ENCODE measurements at places on chromosomes 7 and 10. TPM values are rescaled to one million over a fixed set of nuclear protein-coding genes. Genes with fewer than 3 reads are reported as not detected.
A peak's percentile ranks its signal among the peaks of the same experiment; 100 is the strongest.

DNA sequence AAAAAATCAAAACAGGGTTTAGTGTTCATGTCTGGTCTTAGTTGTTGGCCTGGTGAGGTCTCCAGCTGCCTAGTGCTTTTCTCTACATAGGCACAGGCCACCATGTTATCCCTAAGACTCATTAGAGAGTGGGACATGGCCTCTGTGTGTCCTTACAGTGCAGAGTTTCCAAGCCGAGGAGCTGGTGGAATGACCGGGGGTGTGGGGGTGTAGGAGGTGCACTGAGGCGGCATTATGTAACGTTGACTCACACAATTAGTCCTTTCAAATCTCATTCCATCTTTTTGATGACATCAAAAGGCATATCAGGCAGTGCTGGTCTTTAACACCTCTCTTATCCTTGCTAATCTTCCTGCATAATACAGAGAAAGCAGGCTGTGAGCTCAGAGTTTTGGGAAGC, 71.3 kb downstream of the MTPN start:
- no peak for DNase-seq

The GARIN1A gene
- 1.2 TPM for total RNA-seq

DNA sequence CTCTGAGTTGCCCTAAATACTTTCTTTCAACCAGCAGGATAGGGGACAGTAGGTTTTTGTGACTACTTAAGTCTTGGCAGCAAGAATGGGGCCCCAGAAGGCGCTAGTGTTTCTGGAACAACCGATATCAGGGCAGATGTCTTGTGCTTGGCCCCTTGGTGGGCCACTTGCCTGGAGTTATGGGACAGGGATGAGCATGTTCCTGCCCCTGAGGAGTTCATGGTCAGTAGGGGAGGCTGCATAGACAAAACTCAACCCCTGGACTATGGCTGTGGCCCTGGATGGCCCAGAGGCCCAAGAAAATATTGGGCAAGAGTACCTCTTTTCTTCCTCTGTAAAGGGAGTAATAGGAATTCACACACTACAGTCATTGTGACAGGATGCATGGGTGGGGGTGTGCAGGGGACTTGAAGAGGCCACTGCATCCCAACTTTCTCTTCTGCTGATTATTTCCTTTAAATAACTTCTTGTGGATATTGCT, 57.7 kb upstream of the IGFBP3 start:
- DNase-seq, result no peak

DNA sequence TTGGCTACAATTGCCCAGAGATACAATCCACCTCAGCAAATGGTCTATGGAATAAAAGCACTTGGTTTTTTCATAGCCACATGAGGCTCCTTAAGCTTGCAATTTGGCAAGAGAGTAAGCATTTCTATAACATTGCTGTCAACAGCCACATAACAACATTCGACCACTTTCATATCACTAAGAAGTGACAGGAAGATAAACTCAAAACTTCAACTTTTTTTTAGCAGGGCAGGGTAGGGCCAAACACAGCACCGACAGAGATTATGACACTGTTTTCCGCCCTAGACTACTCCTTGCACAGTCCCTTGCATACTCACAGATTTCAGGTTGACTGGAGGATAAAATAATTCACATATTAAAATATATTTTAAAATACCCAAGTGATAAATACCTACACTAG, 185.4 kb downstream of the JAZF1 start:
- DNase-seq, result no peak

DNA sequence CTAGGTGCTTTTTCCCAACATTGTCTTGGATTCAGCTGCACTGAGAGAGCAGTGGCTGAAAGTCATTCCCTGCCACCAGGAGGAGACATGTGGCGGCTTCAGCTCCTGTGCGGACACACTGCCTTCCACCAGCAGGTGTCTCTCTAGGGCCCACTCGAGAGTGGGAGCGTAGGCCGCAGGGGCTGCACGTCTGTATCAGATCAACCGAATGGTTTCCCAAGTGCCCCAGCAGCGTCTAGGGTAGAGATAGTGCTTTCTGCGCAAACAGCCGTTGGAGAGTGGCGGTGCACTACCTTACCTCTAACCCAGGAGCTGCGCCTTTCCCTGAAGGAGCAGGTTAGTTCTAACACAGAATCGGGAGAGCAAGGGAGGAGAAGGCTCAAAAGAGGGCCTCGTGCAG, 31.7 kb downstream of the PAPOLB start:
- peak; percentile 64 for DNase-seq

GRCh38 chr10:129047600-129047999, 419.4 kb upstream of the MGMT start:
- no peak for DNase-seq

The NCF1 gene
- total RNA-seq, result not detected

DNA sequence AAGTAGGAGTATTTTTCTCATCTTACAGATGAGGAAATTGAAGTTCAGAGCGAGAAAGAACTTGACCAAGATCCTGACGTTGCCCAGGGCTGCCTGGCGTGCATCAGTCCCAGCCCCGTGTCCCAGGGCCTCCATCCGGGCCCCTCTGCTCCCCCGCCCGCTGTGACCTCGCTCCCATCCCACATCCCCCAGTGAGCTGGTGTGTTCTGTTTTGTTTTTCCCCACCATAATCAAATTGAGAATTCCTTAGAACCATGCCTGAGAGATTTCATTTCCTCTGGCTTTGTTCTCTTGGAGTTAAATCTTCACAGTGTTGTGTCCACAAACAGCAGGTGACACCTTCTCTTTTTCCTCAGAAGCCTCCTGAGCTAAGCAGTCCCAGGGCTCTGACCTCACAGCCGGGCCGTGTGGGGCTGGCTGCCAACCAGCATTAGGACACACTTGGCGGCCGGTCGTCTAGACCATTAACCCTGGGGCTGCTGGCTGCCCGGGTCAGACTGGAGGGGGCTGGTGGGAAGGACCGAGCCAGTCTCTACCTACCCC, 44.3 kb downstream of the PFKP start:
- no peak for DNase-seq

The VSTM4 gene
- 0.13 TPM for total RNA-seq

DNA sequence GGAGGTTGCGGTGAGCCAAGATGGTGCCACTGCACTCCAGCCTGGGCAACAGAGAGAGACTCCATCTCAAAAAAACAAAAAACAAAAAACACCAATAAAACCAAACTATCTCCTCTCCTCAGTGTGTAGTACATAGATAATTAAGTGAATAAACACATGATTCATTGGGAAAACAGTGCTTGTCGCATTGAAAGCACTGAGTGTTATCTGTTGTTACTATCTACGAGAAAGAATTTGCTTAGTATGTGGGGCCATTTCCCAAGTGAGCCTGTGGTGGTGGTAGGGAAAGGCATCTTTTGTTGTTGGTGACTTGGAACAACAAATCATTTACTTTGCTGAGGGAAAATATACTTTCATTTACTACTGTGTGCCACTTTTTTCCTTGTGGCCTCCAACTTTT, 42.6 kb downstream of the RSBN1L start:
- DNase-seq, result no peak

DNA sequence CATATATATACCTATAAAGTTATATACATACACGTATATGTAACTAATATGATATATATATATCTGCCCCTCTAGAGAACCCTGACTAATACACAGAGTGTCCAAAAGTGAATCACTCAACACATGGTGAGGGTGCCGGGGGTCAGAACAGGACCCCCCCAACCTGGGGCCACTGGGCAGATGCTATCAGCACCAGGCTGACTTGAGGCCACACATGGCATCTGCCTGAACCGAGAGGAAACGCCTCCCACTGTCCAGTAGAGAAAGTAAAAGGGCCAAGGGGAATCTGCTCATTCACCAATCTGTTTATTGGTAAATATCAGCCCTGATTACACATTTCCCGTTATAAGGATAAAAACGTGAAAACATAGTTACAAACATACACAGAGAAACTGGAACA, 218.3 kb downstream of the PTPRN2 start:
- no peak for DNase-seq

GRCh38 chr10:11175823-11176243, 158.2 kb downstream of the CELF2 start:
- DNase-seq, result no peak

The NME8 gene
- not detected for total RNA-seq

The ALKBH4 gene
- total RNA-seq, result 19.0 TPM

The AGBL3 gene
- 2.5 TPM for total RNA-seq

The ARHGAP19 gene
- total RNA-seq, result 28.9 TPM

DNA sequence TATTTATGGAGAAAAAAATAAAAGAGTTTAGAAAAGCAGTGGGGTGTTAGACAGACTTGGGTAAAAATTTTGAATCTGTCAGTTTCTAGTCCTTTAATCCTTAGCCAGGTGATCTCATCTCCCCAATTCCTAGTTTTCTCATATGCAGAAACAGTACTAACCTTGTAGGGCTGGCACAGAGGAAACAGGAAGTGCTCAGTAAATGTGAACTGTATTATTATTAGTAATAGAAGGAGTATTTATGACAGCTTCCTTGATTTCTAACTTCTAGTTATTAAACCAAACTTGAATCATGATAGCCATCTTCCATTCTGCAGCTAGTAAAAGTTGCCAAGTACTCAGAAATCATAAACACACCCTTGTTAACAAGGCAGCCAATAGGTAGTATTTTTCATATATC, 12.5 kb downstream of the TBX20 start:
- DNase-seq, result no peak

- no peak for DNase-seq
These were observed 464.9 kb upstream of the NRP1 start for GRCh38 chr10:33799281-33799943.

DNA sequence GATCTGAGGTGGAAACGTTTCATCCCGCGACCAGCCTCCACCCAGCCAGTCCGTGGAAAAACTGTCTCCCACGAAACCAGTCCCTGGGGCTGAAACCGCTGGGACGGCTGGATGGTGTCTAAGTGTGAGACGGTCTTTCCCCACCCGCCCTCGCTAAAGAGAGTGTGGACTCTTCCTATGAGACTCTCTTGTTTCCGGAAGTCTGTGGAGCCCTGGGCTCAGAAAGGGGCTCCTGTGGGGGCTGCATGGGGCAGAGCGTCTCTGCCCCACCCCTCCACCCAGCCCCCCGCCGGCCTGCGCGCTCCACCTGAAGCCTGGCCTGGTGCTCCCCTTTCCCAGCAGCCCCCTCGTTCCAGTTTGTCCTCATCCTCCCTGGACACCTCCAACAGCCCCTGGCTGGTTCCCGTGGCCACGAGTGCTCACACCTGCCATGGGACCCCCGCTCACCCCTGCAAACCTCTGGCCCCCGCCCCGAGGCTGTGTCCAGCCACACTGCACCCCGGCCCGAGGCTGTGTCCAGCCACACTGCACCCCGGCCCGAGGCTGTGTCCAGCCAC, 28.7 kb downstream of the CFAP46 start:
- DNase-seq, result no peak

- no peak for DNase-seq
These were observed 79.4 kb downstream of the EMX2 start for GRCh38 chr10:117621795-117622420.

The PYROXD2 gene
- total RNA-seq, result 2.3 TPM

GRCh38 chr10:71040343-71040742, 152.0 kb upstream of the PCBD1 start:
- no peak for DNase-seq

All from Panc1 (cell line).